ENCODE measurements at places on chromosomes 6 and 20.
A peak's percentile ranks its signal among the peaks of the same experiment; 100 is the strongest.

GRCh38 chr6:15312500-15312899 lies 66.6 kb downstream of the JARID2 start:
- no peaks in the 10 kb centered on the region for H3K27me3 ChIP-seq
- H3K4me3 ChIP-seq = no peak overlapping the region
- DNase-seq = no peak
- H3K4me1 ChIP-seq = peaks cover 50% of the 10 kb centered on the region

DNA sequence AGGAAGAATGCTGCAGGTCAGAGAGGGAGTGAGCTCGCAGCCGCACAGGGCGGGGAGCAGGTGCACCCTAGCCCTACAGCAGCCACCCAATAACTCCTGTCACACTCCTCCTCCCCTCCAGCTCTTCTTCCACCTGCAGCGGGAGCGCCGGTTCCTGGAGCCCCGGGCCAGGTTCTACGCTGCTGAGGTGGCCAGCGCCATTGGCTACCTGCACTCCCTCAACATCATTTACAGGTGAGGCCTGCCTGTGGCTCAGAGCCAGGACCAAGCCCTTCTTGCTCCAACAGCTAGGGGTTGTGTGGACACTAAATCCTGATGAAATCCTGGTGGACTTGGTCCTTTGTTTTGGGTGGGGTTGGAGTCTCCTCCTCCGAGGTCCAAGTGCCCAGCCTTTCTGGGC lies 11.7 kb downstream of the SGK2 start:
- no peak overlapping the region for H3K27ac ChIP-seq
- H3K4me3 ChIP-seq = no peak overlapping the region
- H3K27me3 ChIP-seq = no peaks in the 10 kb centered on the region
- no peaks in the 10 kb centered on the region for H3K36me3 ChIP-seq
- DNase-seq = no peak

GRCh38 chr6:158270389-158271127 lies 41.7 kb upstream of the TULP4 start:
- no peak for DNase-seq
- no peaks in the 10 kb centered on the region for H3K27me3 ChIP-seq
- no peak overlapping the region for H3K27ac ChIP-seq
- H3K4me1 ChIP-seq = peaks cover 10% of the 10 kb centered on the region

- H3K4me3 ChIP-seq = no peak overlapping the region
- H3K27ac ChIP-seq = no peak overlapping the region
- H3K36me3 ChIP-seq = no peaks in the 10 kb centered on the region
- no peaks in the 10 kb centered on the region for H3K4me1 ChIP-seq
Observed at GRCh38 chr6:10030942-10031537, 383.8 kb downstream of the TFAP2A start.

DNA sequence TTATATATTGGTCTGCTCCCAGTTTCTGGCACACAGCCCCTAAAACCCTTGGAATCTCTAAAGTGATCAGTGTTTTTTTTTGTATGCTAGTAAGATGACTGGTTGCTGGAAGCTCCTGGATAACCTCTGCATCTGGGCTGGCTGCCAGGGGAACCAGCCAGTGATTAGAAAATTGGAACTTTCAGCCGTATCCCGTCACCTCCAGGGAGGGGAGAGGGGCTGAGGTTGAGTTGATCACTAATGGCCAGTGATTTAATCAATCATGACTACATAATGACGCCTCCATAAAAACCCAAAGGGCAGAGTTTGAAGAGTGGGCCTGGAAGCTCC lies 48.0 kb upstream of the NOP56 start:
- H3K27me3 ChIP-seq = no peaks in the 10 kb centered on the region
- DNase-seq = no peak
- H3K4me1 ChIP-seq = no peaks in the 10 kb centered on the region
- no peak overlapping the region for H3K27ac ChIP-seq
- no peaks in the 10 kb centered on the region for H3K36me3 ChIP-seq

GRCh38 chr6:20699402-20699801 lies 165.1 kb downstream of the CDKAL1 start:
- no peak for DNase-seq
- no peaks in the 10 kb centered on the region for H3K4me1 ChIP-seq
- H3K27me3 ChIP-seq = no peaks in the 10 kb centered on the region
- no peak overlapping the region for H3K27ac ChIP-seq
- H3K36me3 ChIP-seq = no peaks in the 10 kb centered on the region
- no peak overlapping the region for H3K4me3 ChIP-seq

GRCh38 chr6:113631666-113632065 lies 225.5 kb upstream of the MARCKS start:
- peak overlapping the region; percentile 71 for H3K27ac ChIP-seq
- no peaks in the 10 kb centered on the region for H3K27me3 ChIP-seq
- DNase-seq = no peak
- H3K4me3 ChIP-seq = no peak overlapping the region
- H3K36me3 ChIP-seq = no peaks in the 10 kb centered on the region

- H3K27me3 ChIP-seq = no peaks in the 10 kb centered on the region
- no peak overlapping the region for H3K27ac ChIP-seq
- no peak for DNase-seq
- no peak overlapping the region for H3K4me3 ChIP-seq
- H3K4me1 ChIP-seq = peaks cover 11% of the 10 kb centered on the region
- no peaks in the 10 kb centered on the region for H3K36me3 ChIP-seq
Observed at GRCh38 chr6:151073146-151073545, 166.6 kb upstream of the AKAP12 start.

GRCh38 chr6:154241581-154241980 lies 115.0 kb downstream of the IPCEF1 start:
- no peaks in the 10 kb centered on the region for H3K36me3 ChIP-seq
- H3K4me1 ChIP-seq = peaks cover 11% of the 10 kb centered on the region
- no peak for DNase-seq
- H3K27ac ChIP-seq = no peak overlapping the region

DNA sequence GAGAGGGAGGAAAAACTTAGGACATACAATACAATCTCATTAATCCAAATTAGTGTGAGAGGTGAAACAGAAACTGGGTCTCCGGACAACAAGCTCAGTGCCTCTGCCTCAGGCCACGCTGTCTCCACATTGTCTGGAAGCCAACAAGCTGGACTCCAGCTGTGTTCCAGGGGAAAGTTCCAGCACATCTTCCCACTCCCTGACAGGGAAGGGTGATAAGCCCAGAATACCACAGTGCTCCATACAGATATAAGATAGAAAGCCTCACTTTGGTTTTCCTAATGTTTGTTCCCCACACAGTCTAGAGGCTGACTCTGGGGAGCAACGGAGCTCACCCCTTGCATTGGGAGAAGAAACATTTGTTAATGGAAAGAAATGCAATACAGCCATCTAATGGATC lies 117.1 kb upstream of the SPTLC3 start:
- no peak for DNase-seq
- H3K27me3 ChIP-seq = no peaks in the 10 kb centered on the region
- H3K36me3 ChIP-seq = no peaks in the 10 kb centered on the region
- no peaks in the 10 kb centered on the region for H3K4me1 ChIP-seq

DNA sequence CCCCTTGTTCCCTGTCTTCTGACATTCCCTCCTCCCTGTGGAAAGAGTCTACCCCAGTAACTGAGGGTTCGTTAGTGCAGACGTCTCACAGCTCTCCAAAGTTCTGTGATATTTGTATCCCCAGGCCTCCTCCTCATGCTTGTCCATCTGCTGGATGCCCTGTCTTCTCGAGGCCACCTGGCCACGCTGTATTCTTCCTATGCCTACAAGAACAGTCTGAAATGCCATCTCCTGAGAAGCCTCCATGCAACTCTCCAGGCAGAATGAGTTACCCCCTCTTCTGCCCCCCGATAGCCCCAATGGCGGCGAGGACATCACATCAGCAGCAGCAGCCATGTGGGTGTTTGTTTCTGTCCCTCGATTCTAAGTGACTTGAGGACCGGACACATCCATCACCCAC lies 9.3 kb downstream of the ULBP2 start:
- no peak for DNase-seq
- H3K27me3 ChIP-seq = peaks cover 61% of the 10 kb centered on the region
- H3K4me3 ChIP-seq = no peak overlapping the region
- no peaks in the 10 kb centered on the region for H3K36me3 ChIP-seq
- no peak overlapping the region for H3K27ac ChIP-seq
- peaks cover 6% of the 10 kb centered on the region for H3K4me1 ChIP-seq

- no peaks in the 10 kb centered on the region for H3K4me1 ChIP-seq
- H3K27ac ChIP-seq = no peak overlapping the region
- H3K4me3 ChIP-seq = peak overlapping the region; percentile 27
- H3K36me3 ChIP-seq = no peaks in the 10 kb centered on the region
- no peak for DNase-seq
Observed at GRCh38 chr6:29708432-29709179, 14.6 kb upstream of the HLA-F start.

DNA sequence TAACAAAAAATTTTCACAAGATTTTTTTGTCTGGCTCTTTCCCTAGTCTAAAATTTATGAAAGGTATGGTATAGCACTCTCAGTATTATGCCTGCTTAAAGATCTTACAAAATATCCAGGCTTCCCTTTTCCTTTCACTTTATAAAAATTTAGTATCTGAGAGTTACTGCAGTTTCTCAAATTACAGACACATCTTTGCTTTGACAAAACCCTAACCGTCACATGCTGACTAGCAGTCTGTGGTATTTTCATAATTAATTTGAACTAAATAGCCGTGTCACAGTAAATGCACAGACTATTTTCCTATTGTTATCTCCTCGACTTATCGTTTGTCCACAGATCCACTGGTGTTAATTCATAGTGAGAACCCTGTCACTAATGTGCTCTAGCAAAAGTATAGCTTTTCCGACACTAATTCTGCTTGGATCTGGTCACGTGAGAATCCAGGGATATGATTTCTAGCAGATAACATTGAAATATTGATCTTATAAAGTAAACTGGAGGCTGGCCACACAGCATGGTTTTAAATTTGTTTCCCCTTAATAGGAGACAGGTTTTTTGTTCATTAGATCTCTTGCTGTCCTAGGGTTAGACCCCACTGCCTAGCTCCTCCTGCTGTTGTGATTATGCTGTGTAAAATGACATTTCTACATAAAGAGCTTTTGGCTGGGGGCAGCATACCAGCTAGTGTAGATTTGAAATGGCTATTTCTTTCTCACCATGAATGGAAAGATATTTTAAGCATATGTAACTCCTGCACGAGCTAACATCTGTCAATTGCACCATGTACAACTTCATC lies 340.6 kb upstream of the SASH1 start:
- no peaks in the 10 kb centered on the region for H3K4me1 ChIP-seq
- DNase-seq = no peak
- no peaks in the 10 kb centered on the region for H3K36me3 ChIP-seq
- no peak overlapping the region for H3K4me3 ChIP-seq
- H3K27me3 ChIP-seq = no peaks in the 10 kb centered on the region

DNA sequence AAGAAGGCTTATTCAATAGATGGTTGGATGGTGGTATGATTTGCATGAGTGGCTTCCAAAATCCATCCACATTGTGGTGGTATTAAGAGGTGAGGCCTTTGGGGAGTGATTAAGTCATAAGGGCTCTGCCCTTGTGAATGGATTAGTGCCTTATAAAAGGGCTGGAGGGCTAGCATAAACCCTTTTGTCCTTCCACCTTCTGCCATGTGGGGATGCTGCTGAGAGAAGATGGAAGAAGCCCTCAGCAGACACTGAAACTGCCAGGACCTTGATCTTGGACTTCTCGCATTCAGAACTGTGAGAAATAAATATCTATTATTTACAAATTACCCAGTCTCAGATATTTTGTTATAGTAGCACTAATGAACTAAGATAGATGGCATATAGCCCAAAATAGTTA lies 27.8 kb upstream of the SRPK1 start:
- no peaks in the 10 kb centered on the region for H3K36me3 ChIP-seq
- H3K27me3 ChIP-seq = no peaks in the 10 kb centered on the region
- no peak overlapping the region for H3K27ac ChIP-seq
- no peak for DNase-seq
- no peaks in the 10 kb centered on the region for H3K4me1 ChIP-seq
- H3K4me3 ChIP-seq = no peak overlapping the region

DNA sequence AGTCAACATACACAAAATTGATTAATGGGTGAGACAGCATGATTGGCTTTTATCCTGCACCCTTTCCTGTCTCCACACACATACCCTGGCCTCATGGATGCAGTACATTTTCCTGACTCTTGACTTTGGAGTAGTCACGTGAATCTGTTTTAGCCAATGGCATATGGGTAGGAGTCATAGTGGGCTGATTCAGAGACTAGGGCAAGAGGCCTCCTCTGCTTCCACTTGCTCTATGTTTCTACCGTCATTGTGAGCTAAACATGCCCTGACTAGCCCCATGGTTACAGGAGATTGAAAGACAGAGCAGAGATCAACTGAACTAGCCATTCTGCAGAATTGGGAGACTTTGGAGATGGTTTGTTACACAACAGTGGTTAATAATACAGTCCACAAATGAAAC lies 850.0 kb downstream of the DHX35 start:
- no peaks in the 10 kb centered on the region for H3K27me3 ChIP-seq
- H3K4me1 ChIP-seq = no peaks in the 10 kb centered on the region
- no peak for DNase-seq
- H3K36me3 ChIP-seq = no peaks in the 10 kb centered on the region
- no peak overlapping the region for H3K27ac ChIP-seq
- no peak overlapping the region for H3K4me3 ChIP-seq

DNA sequence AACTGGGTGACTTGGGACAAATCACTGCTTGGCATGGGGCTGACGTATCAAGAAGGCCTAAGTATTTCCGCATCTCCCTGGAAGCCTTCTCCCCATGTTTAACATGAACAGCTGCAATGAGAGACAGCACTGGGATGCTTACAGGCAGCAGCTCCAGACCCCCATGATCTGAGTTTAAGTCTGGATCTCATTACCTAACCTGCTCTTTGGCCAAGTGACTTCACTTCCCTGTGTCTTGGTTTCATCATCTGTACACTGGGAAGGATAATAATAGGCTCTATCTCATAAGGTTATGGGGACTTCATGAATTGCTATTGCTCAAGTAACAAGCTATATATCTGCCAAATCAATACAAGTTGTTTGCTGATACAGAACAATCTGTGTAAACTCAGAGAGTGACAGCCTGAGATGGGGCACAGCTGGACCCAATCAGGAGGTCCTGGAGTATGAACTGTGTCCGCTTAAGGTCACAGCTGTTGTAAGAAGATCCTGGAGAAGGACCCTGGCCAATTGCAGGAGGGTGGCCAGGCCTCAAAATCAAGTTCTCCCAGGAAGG lies 56.0 kb downstream of the TGM2 start:
- DNase-seq = no peak
- H3K36me3 ChIP-seq = no peaks in the 10 kb centered on the region
- H3K4me1 ChIP-seq = peaks cover 44% of the 10 kb centered on the region
- no peak overlapping the region for H3K4me3 ChIP-seq
- no peaks in the 10 kb centered on the region for H3K27me3 ChIP-seq

GRCh38 chr6:24673625-24674024 lies 6.7 kb downstream of the ACOT13 start:
- H3K4me1 ChIP-seq = peaks cover 3% of the 10 kb centered on the region
- H3K36me3 ChIP-seq = no peaks in the 10 kb centered on the region
- H3K27me3 ChIP-seq = no peaks in the 10 kb centered on the region
- no peak overlapping the region for H3K4me3 ChIP-seq
- H3K27ac ChIP-seq = no peak overlapping the region
- no peak for DNase-seq

- H3K4me3 ChIP-seq = no peak overlapping the region
- H3K27me3 ChIP-seq = no peaks in the 10 kb centered on the region
- H3K36me3 ChIP-seq = no peaks in the 10 kb centered on the region
- no peak for DNase-seq
- no peak overlapping the region for H3K27ac ChIP-seq
Observed at GRCh38 chr6:23410439-23410838, 715.6 kb upstream of the NRSN1 start.
